ENCODE measurements at places on chromosomes 5 and 9.

GRCh38 chr9:26694381-26695297, 198.0 kb downstream of the CAAP1 start:
- no peak for DNase-seq

- no peak for DNase-seq
These were observed 46.0 kb downstream of the C7 start for GRCh38 chr5:40955313-40955712.

DNA sequence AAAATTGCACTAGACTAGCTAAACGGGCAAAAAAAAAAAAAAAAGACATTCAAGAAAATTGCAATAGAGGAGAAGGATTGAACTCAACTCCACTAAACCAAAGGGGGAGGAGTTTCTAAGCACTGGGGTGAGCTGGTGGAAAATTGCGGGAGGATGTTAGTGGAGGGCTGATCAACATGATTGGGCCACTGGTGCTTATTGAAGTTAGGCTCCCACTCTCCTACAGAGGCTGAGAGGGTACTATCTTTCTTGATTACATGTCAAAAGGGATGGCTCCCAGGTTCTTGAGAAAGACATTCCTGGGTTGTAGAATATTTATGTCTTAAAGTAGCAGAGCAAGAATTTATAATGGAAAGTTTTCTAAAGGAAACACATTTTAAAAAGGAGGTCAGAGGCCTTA, 38.0 kb downstream of the CAMK4 start:
- no peak for DNase-seq

DNA sequence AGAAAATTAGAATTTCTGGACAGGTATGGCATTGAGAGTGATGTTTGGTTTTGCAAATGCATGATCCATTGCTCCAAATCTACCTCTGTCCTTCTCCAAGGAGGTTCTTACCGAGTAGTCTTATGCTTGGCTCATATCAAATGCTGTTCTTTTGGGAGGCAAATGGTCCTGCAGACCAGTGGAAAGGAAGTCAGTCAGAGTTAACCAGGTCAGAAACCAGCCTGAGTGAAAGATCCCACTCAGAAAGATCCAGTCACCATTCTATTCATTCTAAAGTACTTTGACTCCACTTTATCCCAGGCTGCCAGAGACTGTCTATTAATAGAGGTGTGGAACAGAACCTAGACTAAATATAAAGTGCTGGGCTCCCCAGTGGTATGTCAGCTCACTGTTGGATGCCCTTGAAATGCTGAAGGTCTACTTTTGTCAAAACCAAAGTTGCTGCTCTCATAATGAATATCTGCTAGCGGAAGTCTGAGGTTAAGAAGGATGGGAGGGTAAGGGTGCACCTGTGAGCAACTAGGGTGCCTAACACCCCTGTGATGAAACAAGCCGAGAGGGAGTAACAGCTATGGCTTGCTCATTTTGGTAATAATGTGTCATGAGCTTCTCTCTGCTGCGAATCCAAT, 302.2 kb downstream of the ZNF608 start:
- DNase-seq, result no peak

GRCh38 chr9:96232539-96233241, 69.3 kb downstream of the HSD17B3 start:
- peak; percentile 12 for DNase-seq

- DNase-seq, result peak; percentile 58
These were observed 3.9 kb downstream of the QRFP start for GRCh38 chr9:130892477-130893304.

DNA sequence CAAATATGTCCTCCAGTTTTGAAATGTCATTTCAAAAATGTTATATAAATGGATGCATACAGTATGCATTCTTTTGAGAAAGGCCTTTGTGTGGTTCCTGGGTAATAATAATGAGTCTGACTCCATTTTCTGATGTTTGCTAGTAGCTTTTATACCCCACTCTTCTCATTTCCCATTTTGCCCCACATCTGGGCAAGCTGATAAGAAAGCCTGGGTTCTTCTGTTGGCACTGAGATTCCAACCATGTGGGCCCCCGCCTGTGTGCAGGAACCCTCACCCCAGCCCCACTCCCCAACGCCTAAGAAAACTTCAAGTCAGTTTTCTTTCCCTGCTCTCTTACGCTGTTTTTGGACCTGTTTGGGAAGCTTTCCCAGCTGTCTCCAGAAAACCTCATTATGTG, 89.4 kb downstream of the SNX18 start:
- no peak for DNase-seq

DNA sequence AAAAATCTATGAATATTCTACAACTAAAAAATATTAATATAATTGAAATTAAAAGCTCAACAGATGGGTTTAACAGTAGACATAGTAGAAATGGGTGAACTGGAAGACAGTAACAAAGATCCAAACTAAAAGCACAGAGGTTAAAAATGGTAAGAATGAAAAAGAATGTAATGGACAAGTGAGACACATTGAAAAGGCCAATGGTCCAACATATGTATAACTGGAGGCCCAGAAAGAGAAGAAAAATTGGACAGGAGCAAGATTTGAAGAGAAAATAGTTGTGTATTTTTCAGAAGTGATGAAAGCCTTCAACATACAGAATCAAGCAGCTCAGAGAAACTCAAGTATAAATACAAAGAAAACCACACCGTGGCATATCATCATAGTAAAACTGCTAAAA, 58.6 kb downstream of the PCDHGC5 start:
- DNase-seq, result no peak

DNA sequence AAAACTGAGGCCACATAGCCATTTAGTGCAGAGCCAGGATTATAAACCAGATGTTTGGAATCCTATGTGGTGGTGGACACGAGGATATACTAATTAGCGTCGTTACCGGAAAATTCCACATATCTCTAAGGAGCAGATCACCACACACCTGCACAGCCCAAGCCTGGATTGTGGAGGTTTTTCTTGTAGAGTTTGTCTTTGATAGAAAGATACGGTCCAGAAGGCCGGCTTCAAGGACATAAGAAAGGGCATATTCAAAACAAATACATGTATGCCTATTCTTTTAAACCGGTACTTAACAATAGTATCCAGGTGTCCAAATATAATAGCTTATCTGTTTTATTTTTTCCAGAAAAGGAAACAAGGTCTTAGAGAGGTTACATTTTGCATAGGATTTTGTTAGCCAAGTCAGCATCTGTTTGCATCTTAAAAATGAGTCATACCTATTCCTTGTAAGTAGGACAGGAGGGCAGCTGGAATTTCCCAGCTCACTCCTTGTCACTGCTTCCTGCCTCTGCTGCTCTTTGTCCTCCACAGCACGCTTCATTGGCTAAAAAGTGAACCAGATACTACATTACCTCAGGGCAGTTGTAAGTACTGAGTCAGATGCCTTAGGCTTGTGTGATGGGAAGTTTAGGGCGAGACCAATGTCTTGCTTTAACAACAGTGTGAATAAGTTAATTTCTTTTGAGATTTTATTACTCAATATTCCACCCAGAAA, 3.6 kb downstream of the TMC1 start:
- no peak for DNase-seq

GRCh38 chr9:90898228-90898627, 96.6 kb downstream of the SYK start:
- no peak for DNase-seq

DNA sequence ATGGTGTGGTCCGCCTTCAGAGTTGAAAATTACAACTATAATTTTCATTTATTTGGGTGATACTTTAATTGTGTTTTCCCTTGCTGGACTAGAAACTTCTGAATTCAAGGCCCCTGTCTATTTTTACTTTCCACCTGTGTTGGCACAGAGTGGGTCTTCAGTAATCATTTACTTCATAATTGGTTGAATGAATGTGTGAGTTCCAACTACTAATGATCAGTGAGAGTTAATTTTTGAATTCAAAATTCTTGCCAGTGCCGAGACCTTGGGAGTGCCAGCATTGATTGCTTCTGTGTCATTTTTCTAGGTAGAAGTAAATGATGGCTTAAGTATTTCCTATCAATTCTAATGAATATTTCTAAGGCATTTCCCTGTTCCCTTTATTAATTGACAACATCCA, 61.4 kb downstream of the PARP8 start:
- DNase-seq, result no peak

DNA sequence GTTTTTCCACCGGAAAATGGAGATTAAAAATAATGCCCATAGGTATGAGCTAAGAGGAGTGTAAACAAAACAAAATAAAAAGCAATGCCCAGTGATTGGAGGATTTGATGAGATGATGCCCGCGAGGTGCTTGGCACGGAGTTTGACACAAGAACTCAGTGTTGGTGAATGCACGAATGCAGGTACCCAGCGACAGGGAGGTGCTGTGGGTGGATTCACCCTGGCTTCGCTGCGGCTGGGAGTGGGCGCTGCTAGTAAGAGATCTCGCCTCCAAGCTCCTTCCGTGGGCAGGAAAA, 526 bp upstream of the STXBP1 start:
- no peak for DNase-seq

GRCh38 chr5:134594797-134595457, 37.7 kb downstream of the SAR1B start:
- no peak for DNase-seq

GRCh38 chr5:62143268-62144229, 162.5 kb upstream of the KIF2A start:
- DNase-seq, result no peak

DNA sequence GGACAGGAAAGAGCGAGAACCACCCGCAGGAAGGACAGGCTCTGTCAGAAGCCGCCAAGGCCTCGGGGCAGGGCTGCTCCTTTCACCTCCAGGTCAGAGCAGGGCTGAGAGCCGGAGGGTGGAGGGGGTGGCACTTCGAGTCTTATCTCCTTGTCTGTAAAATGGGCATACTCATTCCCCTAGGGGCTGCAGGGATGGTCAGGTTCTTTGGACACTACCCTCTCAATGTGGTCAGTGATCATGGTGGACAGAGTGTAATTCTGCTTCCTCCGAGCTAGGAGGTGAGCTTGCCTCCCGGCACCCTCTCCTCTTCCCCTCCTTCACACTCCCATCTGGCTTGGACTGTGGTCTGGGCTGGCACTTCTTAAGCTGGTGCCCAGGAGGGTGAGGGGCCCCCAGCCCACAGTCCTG, 39.6 kb downstream of the RGS3 start:
- no peak for DNase-seq

- no peak for DNase-seq
These were observed 135.9 kb downstream of the CCDC192 start for GRCh38 chr5:127839072-127839471.

DNA sequence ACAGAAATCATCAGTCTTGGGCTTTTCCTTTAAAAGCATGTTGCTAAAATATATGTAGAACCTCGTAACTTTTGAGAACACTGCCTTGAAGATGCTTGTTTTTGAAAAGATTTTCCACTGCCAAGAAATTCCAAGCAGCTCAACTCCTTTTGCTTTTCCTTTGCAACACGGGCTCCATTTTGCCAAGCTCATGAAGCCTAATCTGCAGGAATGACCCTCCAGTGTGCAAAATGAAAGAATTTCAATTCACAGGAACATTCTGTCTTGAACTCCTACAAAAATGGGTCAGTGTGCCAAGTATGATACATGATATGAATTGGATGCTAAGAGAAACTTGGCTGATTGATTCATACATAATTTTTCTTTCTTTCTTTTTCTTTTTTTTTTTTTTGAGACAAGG, 35.4 kb upstream of the ERCC6L2 start:
- no peak for DNase-seq

- no peak for DNase-seq
These were observed 59.7 kb upstream of the HMHB1 start for GRCh38 chr5:143752165-143752850.

- no peak for DNase-seq
These were observed 213.5 kb downstream of the PJA2 start for GRCh38 chr5:109196087-109196822.

DNA sequence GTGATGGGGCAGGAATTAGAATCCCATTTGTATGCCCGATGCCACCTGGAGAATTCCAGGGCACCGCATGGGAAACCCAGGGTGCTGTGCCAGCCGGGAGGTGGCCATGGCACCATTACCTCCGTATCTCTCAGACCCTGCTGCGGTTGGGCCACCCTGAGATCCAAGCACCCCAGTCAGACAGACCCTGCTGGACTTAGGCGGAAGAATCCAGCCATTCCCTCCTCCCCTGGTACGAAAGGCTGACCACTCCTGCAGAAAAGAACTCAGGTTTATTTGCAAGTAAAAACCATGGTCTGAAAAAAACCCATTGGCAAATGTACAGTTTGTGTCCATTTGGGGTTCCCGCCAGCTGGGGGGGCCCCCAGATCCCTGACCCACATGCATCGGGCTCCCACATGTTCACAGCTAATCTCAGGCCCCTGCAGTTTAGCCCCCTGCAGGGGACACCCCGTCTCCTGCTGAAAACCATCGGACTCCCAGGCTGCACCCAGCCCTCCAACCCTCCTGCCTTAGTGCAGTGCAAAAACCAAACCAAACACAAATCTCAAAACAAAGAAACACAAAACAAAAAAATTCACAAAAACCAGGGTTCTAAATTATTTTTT, 23.6 kb upstream of the SARDH start:
- DNase-seq, result no peak

DNA sequence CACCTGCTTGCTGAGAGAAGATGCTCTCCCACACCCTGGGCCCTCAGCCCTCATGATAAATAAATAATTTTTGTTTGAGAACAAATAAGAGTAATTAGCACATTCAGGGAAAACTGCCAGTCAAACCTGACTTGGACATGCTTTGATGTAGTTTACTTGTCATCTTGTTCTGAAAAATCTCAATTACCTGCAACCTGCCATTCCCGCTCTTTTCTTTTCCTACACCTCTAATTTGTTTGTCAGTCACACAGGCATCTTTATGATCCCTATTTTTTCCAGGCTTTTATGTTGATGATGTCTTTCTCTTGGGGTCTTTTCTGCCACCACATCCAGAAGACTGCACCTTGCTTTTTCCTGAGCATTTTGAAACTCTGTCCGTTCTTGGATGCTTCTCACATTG, 28.6 kb upstream of the TGFBI start:
- DNase-seq, result no peak

GRCh38 chr9:113564498-113565237, 101.1 kb downstream of the RGS3 start:
- DNase-seq, result no peak

DNA sequence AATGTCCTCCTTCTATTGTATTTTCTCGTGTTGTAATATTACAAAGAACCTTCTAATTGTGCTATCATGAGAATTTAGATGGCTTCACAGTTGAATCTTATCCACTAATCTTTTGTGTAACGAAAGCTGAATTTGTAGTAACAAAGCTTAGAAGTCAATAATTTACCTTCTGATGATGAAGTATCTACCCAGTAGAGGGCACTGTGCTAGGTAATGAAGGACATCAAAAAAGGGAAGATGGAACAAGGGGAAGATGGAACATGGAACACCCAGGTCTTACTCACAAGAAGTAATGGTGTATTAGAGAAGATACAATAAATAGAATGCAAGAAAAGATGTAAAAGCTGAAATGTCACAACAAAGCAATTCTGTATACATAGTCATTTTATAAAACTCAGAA, 131.0 kb upstream of the CCNG1 start:
- peak; percentile 18 for DNase-seq

DNA sequence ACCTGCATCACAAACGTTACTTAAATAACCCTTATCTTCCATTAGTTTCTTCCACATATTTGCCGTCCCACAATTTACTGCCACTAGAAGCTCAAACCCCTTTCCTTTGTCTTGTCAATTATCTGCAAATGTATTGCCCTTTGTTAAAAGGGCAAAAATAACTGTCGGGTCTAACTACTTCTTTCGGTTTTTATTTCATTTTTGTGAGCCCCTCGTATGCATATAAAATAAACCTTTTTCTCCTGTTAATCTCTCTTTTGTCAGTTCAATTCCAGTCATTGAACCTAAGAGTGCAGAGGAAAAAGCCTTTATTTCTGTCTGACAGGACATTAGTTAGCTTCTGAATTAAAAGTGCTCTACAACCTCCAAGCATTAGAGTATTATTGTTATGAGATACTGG, 45.5 kb downstream of the TMEM215 start:
- no peak for DNase-seq

- no peak for DNase-seq
These were observed 381.8 kb upstream of the ST8SIA4 start for GRCh38 chr5:101284736-101285375.
